ENCODE measurements at places on chromosomes 13 and 19.

GRCh38 chr19:4059453-4059871 is 7.2 kb downstream of the ZBTB7A start:
- DNase-seq, result no peak

GRCh38 chr13:46530084-46530935 is 22.7 kb upstream of the LRCH1 start:
- no peak for DNase-seq

DNA sequence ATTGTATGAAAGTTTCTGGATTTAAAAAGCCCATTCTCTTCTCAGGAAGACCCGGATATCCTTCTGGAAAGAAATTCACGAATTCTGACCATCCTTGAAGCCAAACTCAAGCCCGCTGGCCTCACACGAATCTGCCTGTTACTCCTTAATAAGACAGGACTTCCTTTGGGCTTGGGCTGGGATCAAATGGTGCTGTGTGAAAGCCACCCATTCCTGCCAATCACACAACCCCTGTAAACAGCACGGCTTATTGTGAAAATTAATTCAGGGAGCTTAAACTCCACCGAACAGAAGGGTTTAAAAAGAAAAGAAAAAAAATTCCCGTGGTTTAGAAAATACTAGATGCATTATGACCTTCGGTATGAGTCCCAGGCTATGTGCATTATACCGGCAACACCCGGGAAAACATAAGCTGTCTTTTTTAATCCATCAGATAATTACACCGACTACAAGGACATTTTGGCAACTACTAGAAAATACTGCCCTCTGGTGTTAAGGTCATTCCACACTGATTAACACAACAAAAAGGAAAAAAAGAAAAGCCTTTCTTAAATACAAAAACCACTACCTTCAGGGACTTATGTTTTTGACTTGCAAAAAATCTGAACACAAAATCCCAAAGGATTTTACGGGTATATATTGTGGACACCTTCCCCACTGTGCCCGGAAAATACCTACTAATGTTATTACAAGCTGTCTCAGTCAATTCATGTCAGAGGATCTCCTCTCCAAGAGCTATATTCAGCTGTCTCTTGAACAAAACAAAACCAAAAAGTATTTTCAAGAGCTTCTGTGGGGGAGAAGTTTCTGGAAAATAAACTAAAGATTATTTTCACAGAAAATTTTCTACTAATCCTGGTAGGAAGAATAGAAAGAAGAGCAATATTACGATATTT is 76.0 kb upstream of the LSM14A start:
- DNase-seq, result peak; percentile 36

DNA sequence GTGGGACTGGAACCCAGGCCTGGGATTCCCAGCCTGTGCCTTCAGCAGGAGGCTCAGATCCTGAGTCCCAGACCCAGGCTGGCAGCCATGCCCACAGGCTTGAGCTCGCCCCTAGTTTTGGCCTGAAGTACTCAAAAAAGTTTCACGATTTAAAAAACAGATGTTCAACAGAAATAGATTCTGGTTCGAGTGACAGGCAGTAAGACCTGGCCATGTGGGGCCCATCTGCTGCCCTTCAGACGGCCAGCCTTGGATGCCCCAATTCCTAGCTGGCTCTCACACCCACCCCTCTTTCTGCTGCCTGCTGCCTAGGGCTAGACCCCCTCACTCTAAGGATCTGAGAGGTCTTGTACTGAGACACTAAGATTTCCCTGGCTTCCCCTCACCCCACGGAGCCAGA is 2.8 kb upstream of the DMPK start:
- no peak for DNase-seq

- DNase-seq, result no peak
Observed at GRCh38 chr19:2997720-2998119, 20.4 kb downstream of the TLE6 start.

GRCh38 chr13:39422845-39423565 is 180.0 kb downstream of the LHFPL6 start:
- DNase-seq, result no peak

DNA sequence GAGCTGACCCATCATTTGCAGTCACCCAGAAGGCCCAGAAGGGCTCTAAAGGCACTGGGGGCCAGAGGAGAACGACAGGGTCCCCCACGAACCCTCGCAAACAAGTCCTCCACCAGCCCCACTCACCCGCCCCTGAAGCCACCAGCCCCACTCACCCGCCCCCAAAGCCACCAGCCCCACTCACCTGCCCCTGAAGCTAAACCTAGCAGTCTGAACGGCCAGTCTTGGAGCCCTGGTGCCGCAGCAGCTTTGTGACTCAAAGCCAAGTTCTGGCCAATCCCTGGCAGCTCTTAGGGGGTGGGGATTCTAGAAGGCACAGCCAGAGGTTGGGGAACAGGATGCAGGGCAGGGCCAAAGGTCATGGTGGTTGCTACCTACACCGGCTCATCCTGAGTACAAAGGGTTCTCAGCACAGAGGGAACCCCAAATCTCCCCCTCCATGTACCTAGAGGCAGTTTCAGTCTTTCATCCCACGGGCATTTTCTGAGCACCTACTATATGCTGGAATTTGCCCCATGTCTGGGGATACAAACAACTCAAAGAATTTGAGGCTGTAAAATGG is at the start of gene IQCN:
IQCN (minus strand) TSS at position 234 of the 562 bp plus-strand sequence. CDS start 4,974 bp downstream, outside the sequence.
- no peak for DNase-seq

DNA sequence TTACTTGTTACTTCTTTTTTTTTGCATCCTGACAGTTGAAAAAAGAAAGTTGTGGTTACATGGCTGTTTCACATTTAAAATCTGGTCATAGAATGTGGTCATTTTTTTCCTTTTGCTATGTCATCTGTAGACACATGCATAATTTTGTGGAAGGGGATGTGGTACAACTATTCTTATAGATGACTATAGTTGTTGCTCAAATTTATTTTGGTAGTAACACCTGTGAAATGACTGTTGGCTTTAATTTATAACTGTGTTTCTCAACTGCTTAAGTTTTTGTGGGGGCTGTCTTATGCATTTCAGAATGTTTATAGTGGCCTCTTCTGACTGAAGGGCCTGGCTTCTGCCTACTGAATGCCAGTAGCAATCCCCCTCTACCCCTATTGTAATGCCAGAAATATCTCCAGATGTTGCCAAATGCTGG is 130.5 kb downstream of the PAN3 start:
- DNase-seq, result no peak

DNA sequence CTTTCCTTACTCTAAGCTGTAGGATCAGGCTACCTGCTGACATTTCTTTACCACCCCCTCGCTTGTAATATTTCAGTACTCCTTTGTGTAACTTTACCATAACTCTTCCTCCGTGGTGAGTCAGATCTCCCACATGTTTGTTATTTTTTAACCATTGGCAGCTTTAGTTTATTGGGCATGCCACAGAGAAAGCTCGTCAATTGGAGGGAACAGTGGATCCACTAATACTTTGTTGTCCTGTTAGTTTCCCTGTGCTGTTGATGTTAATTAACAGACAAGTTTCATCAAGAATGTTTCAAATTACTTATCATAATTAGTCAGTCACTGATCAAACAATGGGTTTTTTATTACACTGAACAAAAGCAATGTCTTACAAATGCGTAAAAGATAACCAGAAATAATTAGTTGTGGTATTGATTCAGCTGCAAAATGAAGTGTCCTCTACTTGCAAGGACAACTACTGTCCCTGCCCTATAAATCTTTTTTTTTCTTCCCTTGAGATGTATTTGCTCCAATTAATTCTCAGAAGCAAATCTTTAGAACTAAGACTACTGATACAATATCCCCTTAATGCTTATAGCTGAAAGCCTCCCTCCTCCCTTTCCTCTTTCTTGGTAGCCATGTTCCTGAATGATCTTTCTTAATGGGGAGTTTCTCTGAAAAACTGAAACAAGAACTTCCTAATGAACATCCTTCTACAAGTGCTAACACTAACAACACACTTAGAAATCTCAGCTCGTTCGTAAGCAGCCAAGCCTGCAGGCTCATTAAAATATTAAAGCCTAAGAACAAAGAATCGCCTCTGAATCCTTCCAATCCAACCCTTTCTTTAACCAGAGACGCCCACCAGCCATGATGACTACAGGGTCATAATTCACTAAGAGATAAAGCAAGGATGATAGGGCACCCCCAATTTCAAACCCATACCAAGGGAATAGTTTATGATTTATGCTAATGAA is 22.2 kb downstream of the EFNB2 start:
- DNase-seq, result no peak

GRCh38 chr13:23323946-23324709 is 109.4 kb downstream of the SACS start:
- no peak for DNase-seq

DNA sequence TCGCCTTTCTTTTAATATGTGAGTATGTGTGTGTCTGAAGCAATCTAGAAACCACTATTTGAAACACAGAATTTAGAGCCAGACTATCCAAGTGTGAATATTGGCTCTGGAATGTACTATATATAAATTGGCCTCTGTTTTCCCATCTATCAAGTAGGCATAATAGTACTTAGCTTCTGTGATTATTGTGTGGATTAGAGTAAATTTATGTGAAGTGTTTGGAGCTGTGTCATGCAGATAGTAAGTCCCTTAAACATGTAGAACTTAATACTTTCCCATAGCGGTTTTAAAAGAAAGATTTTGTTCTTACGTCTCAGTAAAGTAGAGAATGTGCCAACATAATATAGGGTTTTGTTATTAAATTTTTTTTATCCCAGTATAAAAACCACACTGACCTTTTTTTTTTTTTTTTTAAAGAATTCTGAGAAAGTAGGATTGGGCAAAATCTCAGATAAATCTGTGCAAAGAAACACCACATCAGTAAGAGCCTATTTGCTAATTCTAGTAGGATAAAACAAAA is 432.3 kb downstream of the RFC3 start:
- DNase-seq, result no peak

GRCh38 chr13:41854758-41855157 is 106.2 kb downstream of the VWA8 start:
- DNase-seq, result no peak

GRCh38 chr19:28126135-28126898 is 1086.6 kb downstream of the UQCRFS1 start:
- no peak for DNase-seq

DNA sequence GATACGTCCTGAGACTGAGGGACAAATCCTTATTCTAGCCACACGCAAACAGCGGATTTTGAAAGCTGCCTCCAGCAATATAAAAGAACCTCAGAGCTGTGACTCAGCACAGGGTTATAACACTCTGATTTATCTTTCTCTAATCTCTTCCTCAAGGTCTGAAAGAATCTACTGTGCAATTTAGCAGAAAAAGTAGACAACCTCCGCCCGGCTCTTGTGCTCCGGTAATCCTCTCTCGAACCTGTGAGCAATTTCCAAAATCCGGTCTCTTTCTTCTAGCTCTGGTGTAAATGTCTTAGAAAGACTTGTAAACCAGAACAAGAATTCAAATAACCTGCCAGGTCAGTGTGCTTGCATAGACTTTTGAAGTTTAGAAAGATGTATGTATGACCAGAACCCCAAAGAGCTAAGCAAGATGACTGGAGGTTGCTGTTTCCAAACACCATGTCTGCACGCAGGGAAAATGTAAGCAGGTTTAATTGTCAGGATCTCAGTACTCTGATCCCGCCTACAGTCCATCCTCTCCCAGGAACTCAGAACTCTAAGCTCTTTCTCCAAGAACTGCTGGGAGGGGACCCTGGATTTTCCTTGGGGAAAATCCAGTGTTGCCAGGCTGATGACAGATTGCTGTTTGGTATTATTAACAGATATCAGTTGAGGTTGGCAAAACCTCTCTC is 338.1 kb downstream of the RFC3 start:
- no peak for DNase-seq

- DNase-seq, result no peak
Observed at GRCh38 chr19:42422092-42422900, 4.9 kb downstream of the LIPE start.

- peak; percentile 4 for DNase-seq
Observed at GRCh38 chr19:7545300-7545699, 9.8 kb downstream of the PNPLA6 start.

DNA sequence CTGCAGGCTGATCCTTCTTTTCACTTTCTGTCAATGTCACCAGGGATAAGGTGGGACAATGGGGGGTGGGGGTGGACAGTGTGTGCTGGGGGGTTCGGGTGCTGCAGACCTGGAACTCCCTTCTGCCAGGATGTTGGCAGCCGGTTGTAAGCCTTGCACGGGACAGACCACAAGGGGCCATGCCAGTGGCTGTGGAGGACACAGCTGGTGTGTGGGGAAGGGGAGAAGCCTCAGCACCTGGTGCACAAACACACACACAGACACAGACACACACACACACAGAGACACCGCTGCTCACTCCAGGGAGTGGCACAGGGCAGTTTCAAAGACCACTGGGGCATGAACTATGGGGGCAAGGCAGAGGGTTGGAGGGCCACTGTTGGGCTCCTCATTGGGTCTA is 3.6 kb downstream of the F2RL3 start:
- DNase-seq, result no peak

DNA sequence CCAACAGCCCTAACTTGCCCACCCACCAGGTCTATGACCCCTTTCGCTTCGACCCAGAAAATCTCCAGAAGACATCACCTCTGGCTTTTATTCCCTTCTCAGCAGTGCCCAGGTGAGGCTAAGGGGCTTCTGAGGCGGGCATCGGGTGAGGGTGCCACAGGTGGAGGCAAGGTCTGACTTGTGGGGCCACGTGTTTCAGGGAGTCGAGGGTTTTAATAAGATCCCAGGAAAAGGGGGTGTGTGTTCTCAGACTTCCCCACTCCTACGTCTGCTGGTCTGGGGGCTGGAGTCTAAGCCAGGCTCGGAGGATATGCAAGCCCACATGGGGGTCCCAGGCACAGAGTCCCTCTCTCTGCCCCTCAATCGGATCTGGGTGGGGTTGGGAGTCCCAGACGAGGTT is 30.9 kb upstream of the CYP4F8 start:
- no peak for DNase-seq

DNA sequence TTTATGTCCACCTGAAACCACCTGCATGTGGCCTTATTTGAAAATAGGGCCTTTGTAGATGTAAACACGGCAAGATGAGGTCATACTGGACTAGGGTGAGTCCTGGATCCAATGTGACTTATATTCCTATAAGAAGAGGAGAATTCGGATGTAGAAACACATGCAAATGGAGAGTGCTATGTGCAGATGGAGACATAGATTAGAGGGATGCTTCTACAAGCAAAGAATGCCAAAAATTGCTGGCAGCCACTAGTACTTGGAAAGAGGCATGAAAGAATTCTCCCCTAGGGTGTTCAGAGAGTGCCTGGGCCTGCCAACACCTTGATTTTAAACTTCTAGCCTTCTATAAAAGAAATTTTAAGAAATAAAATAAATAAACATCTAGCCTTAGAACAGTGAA is 226.1 kb downstream of the RFC3 start:
- no peak for DNase-seq

GRCh38 chr13:106619688-106620555 is 52.0 kb upstream of the ARGLU1 start:
- peak; percentile 63 for DNase-seq
